ENCODE measurements at places on chromosomes 7 and 10.

DNA sequence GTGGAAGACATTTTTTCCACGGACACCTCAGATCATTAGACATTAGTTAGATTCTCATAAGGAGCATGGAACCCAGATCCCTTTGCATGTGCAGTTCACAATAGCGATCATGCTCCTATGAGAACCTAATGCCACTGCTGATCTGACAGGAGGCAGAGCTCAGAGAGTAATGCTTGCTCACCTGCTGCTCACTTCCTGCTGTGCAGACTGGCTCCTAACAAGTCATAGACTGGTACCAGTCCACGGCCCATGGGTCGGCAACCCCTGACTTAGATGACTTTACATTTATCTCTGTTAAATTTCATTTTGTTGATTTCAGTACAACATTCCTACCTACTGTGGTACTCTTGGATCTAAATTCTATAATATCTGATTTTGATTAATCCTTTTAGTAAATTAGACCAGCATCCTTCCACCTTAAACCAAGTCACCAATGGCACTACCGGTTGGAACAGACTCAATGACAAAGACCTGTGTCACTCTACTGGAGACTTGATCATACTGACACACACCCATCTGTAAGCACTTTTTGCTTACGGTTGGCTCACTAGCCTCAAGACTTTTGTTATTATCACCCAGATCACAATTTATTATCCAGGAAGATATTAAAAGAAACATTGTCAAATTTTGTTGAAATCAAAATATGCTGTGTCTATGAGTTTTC lies 8.0 kb upstream of the CCDC71L start:
- no peak for DNase-seq

GRCh38 chr10:100163704-100164621 lies 21.9 kb downstream of the ERLIN1 start:
- no peak for DNase-seq

- DNase-seq, result peak; percentile 63
These were observed 671 bp upstream of the ATAD1 start for GRCh38 chr10:87818505-87819288.

GRCh38 chr7:121420976-121421375 lies 24.9 kb upstream of the FAM3C start:
- no peak for DNase-seq

- no peak for DNase-seq
These were observed 212.4 kb upstream of the BMPER start for GRCh38 chr7:33692956-33693355.

- DNase-seq, result peak; percentile 35
These were observed 44.3 kb downstream of the NRF1 start for GRCh38 chr7:129655811-129656210.

- DNase-seq, result no peak
These were observed 169.6 kb downstream of the ZNF365 start for GRCh38 chr10:62543571-62544355.

DNA sequence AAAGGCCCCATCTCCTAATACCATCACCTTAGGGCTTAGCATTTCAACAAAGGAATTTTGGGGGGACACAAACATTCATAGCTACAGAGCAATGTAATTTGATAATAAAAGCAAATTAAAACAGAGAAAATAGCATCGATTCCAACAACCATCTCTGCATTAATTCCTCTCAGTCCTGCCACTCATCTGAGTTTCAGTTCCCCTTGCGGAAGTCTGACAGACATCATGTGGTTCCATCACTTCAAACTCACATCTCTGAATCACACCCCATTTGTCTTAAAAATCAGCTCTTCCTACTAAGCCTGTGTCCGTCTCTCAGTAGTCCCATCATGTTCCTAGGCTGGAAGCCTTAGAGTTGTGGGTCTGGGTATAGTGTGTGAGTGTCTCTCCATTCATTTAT lies 3.6 kb downstream of the ADCK2 start:
- DNase-seq, result no peak

GRCh38 chr7:44152971-44153947 lies 12.1 kb upstream of the MYL7 start:
- no peak for DNase-seq

DNA sequence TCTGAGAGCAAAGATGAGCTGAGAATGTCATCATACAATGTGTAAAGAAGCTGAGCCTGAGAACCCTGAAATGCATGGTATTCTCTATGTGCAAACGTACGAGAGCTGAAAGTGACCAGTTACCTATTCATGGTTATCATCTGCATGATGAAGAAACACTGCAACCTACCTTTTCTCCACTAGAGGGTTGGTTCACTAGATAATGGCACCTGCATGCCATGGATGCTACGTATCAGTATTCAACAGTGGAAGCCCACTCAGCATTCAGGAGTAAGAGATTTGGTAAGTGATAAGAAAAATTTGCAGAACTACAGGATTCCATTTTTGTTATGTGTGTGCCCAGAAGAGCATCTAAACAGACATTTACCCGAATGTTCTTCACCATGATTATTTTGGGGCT lies 145.4 kb downstream of the PTPRN2 start:
- no peak for DNase-seq

- no peak for DNase-seq
These were observed 10.1 kb upstream of the ZNF33B start for GRCh38 chr10:42648512-42648911.

GRCh38 chr10:35636956-35637355 lies 5.1 kb downstream of the FZD8 start:
- no peak for DNase-seq

- DNase-seq, result no peak
These were observed 20.8 kb downstream of the LOXL4 start for GRCh38 chr10:98246911-98247805.

- DNase-seq, result no peak
These were observed 73.4 kb upstream of the BTBD16 start for GRCh38 chr10:122197611-122198222.

DNA sequence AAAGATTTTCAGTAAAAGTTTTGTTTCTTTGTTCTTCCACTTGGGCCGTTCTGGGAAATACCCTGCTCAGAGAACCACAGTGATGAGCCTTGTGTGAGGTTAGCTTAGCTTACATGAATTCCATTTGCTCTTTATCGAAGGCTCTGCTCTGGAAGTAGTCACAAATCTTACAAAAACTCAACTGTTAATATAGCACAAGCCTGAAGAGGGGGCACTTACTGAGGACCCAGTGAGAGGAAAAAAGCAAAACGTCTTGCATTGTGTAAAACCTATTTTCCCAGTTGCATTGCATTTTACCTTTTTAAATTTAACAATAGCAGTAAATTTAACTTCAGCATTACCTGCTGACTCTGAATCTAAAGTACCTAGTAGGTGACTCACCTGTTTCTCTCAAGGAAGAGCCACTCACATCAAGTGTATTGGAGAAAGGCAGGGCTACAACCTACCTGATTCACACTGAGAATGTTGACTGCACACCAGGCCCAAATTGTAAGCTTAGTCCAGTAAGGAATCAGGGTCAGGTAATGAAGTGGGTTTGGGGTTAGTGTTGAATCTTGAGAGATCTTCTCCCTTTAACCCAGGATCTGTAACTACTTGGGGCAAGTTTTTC lies 42.3 kb downstream of the PPP1R17 start:
- no peak for DNase-seq

GRCh38 chr7:26370011-26370410 lies 78.3 kb downstream of the SNX10 start:
- DNase-seq, result no peak

GRCh38 chr7:47893238-47893637 lies 55.0 kb downstream of the PKD1L1 start:
- DNase-seq, result no peak

DNA sequence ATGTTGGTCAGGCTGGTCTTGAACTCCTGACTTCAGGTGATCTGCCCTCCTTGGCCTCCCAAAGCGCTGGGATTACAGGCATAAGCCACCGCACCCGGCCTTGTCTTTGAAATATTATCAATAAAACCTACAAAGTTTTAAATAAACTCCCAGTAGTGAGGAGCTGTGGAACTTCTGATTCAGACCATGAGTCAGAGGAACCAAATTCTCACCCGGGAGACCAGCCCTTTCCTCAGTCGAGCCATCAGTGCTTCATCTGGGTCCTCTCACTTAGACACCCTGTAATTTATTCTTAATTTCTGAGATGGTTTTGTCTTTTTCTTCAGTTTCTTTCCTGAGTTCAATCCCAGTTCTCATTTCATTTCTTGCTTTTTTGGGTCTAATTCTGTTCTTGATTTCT lies 68.6 kb downstream of the DYNC2I1 start:
- DNase-seq, result no peak

GRCh38 chr7:157018997-157019608 lies 8.6 kb upstream of the MNX1 start:
- no peak for DNase-seq

DNA sequence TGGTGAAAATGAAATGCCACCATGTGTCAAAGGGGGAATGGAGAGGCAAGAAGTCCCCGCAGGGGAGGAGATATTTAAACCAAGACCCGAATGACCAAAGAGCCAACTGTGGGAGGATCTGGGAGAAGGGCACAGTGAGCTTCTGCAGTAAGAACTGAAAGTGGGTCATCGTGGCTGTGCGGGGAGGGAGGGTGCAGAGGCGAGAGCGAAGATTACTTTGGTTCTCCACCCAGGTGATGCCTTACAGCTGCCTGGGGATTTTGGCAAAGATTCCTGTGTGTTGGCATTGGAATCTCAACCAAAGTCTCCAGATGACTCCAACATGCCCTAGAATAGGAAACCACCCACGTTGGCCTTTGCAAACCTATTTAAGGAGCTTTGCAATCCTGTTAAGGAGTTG lies 44.2 kb upstream of the ADAM12 start:
- DNase-seq, result no peak

GRCh38 chr10:88682491-88682890 lies 18.2 kb downstream of the LIPF start:
- no peak for DNase-seq

DNA sequence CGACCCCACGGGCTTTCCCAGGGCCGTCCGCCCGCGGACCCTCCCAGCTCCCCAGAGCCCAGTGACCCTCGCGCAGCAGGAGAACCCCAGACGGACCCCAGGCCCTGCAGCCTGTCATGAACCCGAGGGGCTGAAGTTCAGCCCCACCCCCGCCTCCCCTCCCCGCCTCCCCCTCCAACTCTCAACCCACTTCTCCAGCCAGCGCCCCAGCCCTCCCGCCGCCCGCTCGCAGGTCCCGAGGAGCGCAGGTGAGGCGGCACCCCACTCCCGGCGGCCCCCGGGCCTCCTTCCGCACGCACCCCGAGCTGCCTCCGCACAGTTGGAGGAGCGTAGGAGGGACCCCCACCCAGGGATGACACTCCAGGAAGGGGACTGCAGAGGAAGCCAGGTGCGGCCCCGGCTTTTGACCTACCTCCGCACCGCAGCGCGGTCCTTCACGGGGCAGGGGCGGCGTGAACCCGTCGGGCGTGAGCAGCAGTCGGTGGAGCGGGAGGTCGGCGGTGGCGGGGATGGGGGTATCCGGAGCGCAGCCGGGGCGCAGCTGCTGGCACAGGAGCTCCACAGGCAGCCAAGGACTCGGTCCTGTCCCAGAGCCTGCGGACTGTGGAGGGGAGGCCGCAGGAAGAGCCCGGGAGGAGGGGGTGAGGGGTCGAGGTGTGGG lies at the start of gene TMEM176A:
TSS of gene TMEM176A (plus strand) at position 189 of the 661 bp plus-strand sequence. CDS start 782 bp downstream, outside the sequence.
- DNase-seq, result no peak

Data from GM12878 (cell line).